ENCODE measurements at places on chromosomes 3 and 15.

DNA sequence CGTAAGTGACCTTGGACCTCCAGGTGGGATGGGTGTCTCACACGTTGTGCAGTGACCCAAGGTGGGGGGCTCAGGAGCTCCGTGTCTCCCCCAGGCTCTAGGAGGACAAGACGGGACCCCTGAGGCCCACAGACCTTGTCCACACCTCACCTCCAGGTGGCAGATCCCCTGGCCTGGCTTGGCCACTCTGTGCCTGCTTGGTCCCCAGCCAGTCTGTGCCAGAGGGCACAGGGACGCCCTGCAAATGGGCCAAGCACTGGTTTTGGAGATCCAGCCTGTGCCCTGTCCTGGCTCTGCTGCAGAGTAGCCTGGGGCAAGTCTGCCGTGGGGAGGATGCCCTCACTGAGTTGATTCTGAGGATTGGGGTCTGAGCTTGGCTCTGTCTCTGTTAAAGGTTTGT is 14.0 kb downstream of the SLC6A6 start:
- no peak for DNase-seq

GRCh38 chr3:140343211-140344081 is 334.4 kb upstream of the TRIM42 start:
- DNase-seq: no peak

DNA sequence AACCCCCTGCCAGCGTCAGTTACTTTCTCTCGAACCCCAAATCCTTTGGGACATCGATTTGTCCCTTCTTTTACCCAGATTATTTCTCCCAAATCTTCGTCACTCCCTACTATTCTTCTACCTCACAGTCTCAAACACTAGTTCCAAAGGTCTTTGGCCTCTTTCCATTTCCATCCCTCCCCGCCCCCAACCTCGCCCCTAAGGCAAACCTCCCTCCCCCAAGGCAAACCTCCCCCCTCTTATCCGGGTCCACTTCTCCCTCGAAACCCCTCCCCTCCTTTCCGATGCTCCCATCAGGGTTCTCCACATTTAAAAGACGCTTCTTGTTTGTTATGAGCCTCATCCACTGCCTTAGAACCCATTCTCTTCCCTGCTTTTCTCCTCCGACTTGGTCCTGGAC is 583 bp downstream of the EAF1 start:
- DNase-seq: no peak

GRCh38 chr15:29805043-29805707 is 17.1 kb downstream of the TJP1 start:
- DNase-seq: peak; percentile 97

DNA sequence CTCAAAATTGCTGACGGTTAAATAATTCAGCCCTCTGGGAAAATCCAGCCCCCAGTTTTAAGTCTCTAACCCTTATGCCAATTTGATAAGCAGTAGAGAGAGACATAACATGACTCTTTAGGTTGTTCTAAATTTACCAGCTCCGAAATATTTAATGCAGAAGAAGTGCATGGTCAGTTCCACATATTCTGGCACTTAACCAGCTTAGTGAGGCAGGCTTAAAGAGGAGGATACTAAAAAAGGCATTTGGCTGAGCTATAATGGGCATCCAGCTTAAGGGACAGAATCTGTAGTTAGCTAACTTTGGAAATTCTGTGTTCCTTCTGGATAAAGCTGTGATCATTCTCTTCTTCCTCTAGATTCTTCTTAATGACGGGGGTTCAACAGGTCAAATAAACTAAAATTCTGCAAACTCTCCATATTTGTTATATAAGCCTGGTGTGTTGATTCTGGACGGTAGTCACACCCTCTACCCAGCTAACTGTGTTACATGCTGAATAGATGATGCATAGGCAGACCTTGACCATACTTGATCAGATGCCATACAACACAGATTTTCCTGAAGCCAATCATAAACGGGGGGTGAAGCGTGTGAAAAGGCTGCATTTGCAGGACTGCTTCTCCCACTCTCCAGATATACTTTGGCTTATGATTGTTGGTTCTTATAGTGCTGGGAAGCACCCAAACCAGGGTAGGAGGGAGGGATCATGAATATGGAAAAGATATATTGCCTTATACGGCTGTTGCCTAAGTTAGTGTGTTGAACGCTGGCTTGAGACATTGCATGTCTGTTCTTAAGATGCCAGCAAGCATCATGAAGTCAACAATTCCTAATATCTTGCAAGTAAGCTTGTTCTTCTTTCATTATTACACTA is 118.4 kb downstream of the FGF12 start:
- no peak for DNase-seq

DNA sequence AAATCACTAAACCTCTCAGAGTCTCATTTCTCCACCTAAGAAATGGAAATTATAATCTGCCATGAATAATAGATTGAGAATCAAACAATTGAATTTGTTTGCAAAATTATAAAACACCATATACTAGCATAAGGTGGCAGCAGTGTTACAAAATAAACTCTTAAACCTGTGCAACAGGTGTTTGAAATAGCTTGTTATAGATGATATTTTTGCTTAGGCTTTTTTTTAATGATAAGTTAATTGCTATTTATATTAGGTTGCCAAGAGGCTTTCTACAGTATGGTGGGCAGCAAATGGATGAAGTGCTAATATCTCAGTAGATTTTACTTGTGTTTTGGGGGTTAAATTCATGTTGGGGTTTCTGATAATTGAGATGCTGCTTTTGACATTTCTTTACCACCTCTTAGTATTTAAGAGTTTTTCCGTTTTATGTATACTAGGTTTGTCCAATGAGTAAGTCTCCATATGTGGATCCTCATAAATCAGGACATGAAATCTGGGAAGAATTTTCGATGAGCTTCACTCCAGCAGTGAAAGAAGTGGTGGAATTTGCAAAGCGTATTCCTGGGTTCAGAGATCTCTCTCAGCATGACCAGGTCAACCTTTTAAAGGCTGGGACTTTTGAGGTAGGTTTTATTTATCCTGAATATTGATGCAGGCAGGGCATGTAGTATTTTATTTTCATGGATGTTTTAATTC is 19.6 kb downstream of the NR1D2 start:
- DNase-seq: no peak

DNA sequence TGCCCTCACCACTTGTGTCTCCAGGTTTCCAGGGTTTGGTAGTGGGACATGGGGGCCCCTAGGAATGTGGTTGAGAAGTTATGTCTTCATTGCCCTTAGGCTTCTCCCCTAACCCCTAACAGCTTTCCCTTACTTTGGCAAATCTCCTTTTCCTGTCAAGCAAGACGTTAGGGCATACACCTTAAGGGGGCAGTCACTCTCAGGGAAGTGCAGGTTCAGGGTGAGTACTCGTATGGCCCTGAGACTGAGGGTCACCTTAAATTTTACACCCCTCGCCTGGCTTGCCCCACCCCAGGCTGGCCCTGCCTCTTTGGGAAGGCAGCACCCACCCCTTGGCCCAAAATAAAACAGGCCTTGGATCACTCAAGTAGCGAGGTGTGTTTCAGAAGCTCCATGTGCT is 33.5 kb downstream of the POLR2M start:
- DNase-seq: no peak

DNA sequence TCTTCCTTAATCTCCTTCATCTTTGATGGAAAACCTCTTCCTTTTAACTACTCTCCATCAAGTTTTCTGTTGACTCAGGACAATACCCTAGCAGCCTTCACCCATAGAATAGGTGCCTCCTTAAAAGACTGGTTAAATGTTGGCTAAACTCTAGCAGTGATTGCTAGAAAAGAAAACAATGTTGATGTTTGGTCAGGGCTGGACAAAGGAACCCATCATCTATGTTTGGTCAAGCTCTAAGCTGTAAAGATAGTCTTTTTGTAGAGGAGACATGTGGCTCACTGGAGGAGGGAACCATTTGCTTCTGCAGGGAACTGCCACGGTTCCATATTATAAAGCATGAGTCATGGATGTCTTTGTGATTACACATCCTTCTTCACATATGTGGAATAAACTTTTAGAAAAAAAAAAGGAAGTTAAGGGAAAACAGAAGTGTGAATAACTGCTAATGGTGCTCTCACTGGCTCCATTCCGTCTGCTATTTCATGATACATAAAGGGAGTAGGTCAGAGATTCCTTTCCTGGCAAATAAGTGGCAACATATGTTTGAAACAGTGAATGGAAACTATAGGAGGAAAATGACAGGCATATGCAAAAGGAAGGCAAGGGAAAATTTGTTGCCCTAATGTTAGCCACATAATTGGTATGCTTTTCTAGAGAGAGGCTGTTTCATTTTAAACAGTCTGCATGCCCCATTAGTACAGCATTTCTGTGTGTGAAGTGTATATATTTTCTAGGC is 78.2 kb downstream of the CMSS1 start:
- no peak for DNase-seq

DNA sequence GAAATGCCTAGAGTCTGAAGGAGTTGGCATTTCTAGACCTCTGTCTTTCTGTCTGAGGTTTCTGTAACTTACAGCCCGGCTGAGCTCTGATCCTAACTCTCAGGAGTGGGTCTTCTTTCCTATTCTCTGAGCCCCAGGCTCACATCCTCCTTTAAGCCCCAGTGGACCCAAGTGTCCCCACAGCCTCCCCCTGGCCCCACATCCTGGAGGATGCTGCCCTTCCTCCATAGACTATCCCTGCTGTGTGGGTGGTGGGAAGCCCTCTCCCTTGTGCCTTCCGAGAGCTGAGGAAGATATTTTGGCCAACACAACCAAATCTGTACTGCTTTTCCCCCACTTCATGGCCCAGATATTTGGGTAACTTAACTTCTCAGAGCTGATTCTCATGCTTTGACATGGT is 151.3 kb downstream of the LRTM1 start:
- DNase-seq: no peak

GRCh38 chr3:183149915-183150750 is 12.4 kb downstream of the LAMP3 start:
- DNase-seq: no peak

GRCh38 chr3:182521339-182521738 is 272.0 kb upstream of the ATP11B start:
- no peak for DNase-seq

DNA sequence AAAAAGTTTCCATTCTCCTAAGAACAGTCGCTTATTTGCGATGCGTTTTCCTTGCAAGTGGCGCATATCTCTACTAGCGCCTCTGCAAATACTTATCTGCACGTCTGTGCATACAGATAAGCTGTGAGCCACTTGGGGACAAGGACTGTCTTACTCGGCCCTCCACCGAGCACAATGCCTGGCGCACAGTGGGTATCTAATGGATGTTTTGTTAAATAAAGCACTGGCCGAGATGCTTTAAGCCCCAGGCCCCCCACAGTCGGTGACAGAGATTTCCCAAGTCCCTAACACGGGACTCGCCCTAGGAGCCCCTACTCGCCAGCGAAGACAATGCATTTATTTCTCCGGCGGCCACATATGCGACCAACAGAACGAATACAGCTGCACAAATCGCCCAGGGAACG is 503 bp downstream of the HLTF start:
- DNase-seq: peak; percentile 59

- no peak for DNase-seq
Measured at GRCh38 chr3:65024148-65024547, 336.3 kb upstream of the ADAMTS9 start.

- no peak for DNase-seq
Measured at GRCh38 chr3:129021140-129021551, 20.0 kb downstream of the EFCC1 start.

DNA sequence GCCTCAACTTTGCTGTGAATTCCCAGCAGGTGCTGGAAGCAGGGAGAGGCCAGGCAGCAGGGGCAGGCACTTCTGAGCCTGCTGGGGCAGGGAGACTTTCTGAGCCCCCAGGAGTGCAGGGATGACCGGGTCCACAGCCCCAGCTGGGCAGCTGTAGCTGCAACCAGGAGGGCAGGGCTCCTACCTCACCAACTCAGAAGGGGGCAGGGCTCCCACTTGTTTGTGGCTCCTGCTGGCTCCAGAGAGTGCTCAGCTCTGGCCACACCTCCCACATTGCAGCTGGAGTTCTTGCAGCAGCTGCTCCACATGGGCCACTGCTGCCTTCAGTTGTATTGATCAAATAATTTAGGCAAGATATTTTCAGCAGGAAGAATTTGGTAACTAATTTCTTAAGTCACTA is 812.3 kb downstream of the NSUN3 start:
- DNase-seq: no peak

DNA sequence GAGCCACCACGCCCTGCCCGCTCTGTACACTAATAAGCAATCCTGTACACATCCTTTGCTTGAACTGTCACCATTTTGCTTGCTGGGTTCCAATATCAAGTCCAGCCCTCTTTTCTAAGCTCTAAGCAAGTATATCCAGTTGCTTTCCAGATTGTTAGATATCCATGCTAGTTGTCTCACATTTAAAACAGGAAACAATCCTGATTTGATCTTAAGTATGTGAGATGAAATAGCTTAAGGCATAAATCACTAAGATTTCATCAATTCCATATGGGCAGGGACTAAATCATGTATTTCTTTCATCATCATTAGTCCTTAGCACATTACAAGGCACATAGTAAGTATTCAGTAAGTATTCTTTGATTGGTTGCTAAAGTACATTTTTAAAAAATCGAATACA is 16.2 kb downstream of the ATP11B start:
- no peak for DNase-seq

GRCh38 chr3:23649448-23649847 is 156.3 kb upstream of the UBE2E1 start:
- no peak for DNase-seq

GRCh38 chr15:88484682-88485331 is 17.3 kb downstream of the MRPS11 start:
- no peak for DNase-seq

DNA sequence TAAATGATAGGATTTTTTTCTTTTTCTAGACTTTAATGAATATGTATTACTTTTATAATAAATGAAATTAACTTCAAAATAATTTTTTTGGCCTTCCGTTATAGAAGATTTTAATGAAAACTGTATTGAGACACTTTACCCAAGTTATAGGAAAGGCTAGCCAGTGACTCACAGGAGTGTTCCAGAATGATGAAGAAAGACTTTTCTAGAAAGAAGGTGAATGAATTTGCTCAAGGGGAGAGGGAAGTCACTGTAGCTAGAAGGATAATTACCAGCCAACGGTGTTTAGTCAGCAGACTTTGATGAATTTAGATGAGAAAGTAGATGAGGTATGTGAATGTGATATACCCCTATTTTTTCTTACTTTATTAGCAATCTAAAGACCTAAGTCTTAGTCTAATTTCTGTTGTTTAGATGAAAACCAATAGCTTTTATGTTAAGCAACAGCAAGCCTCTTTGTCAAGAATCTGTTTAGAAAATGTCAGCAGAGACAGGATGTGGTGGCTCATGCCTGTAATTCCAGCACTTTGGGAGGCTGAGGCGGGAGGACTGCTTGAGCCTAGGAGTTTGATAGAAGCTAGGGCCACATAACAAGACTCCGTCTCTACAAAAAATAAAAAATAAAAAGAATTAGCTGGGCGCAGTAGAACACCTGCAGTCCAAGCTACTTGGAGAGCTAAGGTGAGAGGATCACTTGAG is 3.2 kb downstream of the ALAS1 start:
- DNase-seq: no peak

DNA sequence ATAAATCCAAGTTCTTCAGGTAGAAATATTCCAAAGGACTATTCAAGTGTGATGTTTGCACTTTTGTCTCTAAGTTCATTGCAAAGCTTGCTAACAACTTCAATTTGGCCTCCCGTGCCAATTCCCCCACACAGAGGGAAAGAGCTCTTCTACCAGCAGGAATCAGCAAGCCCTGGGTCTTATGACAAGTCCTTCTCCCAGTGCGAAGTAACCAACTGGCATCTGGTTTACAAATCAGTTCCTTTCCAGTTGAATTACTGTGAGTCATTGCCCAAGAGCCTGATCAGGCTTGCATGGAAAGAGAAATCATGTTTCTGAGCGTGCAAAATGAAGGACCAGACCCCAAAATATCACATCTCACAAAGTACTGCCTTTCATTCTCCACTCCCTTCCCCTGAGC is 62.7 kb upstream of the SLCO3A1 start:
- DNase-seq: no peak

- DNase-seq: peak; percentile 91
Measured at GRCh38 chr15:45399381-45400212, 21.3 kb upstream of the GATM start.
